Effector CD4-positive, alpha-beta T cell (primary cell): ENCODE measurements at places on chromosomes 4 and X.
A peak's percentile ranks its signal among the peaks of the same experiment; 100 is the strongest.

- DNase-seq = no peak
Observed at GRCh38 chr4:142812091-142812490, 34.0 kb downstream of the INPP4B start.

GRCh38 chrX:17299206-17299605 lies 75.8 kb upstream of the NHS start:
- DNase-seq = no peak

GRCh38 chr4:10879411-10880110 lies 195.0 kb upstream of the CLNK start:
- DNase-seq = no peak

- no peak for DNase-seq
Observed at GRCh38 chr4:183832776-183833450, 72.2 kb upstream of the STOX2 start.

GRCh38 chr4:37490391-37491347 lies 195.5 kb downstream of the RELL1 start:
- DNase-seq = no peak

GRCh38 chr4:105215609-105216313 lies 69.1 kb downstream of the TET2 start:
- DNase-seq = no peak

DNA sequence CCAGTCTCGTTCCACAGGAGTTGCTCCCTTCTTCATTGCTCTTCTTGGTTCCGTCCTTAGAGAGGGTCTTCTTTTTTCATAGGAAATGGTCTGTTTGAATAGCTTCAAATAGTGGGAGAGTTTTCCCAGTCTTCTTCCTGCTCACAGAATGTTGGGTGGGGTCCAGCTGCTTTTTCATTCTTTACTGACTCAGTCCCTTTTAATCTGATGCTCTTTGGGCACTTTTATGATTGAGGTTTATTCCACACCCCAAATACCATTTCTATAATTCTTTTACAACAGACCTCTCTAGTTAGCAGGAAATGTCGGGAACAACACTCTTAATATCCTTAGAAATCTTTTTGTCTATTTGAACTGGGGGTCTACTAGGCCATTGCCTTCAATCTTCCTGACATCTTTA lies 239.5 kb downstream of the PRDM5 start:
- DNase-seq = no peak

- DNase-seq = no peak
Observed at GRCh38 chrX:65644621-65645289, 22.7 kb upstream of the MSN start.

DNA sequence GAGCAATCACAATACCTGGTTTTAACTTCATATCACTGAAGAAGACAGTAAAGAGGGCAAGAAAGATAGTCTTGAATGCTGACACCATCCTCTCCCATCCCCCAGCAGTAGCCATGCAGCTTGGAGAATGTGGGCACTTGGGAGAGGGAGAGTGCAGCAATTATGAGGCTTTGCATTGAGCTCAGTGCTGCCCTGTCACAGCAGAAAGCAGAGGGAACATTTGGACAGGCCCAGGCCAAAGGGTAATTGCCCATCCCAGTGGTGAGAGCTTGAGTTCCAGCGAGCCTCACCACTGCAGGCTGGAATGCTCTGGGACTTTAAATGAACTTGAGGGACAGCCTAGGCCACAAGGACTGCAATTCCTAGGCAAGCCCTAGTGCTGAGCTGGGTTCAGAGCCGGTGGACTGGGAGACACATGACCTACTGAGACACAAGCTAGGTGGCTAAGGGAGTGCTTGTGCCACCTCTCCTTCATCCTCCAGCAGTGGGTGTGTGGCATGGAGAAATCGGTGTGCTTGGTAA lies 36.3 kb downstream of the CORIN start:
- DNase-seq = no peak

DNA sequence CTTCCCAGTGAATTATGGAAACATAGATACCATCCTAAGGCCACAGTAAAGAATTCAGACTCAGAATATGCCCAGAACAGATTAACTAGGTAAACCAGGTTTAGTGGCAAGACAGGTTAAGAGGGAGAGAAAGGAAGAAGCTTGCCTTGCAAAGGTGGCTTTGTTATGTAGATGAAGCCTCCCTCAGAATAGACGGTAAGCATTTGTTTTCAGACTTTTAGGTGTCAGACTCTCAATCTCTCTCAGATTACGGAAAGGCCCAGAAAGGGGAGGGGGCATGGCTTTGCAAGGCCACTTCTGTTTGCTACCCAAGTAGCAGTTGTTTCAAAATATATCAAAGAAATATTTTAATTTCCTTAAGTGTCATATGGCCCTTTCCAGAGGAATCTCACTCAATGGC lies 457.1 kb upstream of the BOD1L1 start:
- no peak for DNase-seq

DNA sequence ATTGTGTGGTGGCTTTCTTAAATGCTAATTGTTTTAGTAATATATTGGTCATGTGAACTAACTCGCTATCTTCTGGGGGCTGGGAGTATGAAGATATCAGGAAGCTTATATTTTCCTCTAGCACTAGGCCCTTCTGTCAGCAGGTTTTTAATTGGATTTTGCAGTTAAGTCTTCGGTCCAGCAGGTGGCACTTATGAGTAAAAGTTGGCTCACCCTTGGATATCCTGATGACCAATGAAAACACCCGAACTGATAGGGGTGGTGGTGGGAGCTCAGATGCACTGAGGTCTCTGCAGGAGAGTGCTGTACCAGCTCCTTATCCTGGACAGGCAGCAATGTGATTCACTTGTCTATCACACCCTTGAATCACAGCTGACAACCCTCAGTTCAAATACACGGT lies 1365.8 kb upstream of the DIAPH2 start:
- no peak for DNase-seq

GRCh38 chr4:44638091-44638490 lies 13.3 kb downstream of the YIPF7 start:
- no peak for DNase-seq

DNA sequence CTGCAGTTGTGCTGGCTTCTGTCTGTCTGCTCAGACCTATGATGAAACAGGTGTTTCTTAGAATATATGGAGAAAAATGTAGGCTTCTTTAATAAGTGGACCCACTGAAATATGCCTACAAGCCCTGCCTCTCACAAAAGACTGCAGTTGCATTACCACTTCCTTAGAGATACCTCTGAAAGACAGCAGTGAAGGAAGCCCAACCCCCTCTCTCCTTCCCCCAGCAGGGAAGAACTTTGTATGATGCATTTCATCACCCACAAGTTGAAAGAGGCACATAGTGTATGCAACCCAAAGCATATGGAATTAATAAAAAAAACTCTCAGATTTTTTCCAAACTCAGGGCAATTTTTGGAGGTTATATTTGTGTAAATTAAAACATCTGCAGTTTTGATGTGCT lies 916.7 kb downstream of the TECRL start:
- DNase-seq = no peak

- no peak for DNase-seq
Observed at GRCh38 chrX:150262456-150262855, 100.7 kb upstream of the MAMLD1 start.

- DNase-seq = no peak
Observed at GRCh38 chrX:1178580-1179057, 33.8 kb downstream of the CRLF2 start.

DNA sequence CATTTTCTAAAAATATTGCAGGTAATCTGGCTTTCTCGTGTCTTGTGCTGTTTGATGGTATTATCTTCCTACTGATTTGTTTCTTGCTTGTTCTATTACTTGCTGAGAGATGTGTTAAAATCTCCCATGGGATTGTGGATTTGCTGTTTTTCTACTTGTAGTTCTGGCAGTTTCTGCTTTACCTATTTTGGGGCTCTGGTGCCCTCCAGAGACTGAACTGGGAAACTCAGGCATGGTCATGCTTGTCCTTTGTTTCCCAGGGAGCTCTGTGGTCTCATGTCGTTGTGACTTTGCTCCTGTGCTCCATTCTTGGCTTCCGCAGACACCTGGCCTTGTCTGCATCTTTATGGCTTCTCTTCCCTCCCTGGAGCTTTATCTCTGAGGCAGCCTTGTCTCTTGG lies 39.5 kb downstream of the NSD2 start:
- DNase-seq = no peak

GRCh38 chrX:24391389-24391788 lies 30.9 kb downstream of the SUPT20HL1 start:
- no peak for DNase-seq

DNA sequence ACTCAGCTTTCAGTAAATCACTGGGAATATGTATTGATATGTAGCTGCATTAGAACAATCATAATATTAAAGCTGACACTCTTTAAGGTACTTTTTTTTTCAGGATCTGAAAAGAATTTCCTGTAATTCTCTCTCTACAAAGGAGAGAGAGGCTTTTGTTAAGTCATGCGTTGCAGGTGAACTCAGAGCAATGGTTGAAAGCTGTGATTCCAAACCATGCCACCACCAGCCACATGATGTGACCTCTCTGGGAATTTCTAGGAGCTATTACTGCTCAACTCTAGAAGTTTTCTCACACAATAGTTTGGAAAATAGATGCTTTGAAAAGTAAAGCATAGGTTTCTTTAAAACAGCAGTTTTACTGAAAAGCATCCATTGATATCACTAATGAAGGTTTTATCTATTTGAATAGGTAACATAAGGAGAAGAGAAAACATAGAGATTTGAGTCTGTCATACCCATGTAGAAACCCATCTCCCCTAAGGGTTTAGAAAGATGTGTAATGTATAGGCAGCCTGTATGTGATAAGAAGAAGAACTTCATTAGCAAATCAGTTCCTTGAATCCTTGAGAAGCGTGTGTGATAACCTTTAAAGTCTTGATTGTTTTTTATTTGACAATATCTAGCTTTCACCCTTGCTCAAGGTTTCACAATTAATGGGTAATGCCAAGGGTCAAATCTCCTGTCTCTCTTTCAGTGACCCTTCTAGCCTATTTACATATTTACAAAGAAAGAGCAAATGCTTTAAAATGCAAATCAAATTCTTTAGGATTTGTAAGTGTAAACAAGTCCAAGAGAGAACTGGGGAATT lies 161.0 kb upstream of the ANKRD50 start:
- no peak for DNase-seq

DNA sequence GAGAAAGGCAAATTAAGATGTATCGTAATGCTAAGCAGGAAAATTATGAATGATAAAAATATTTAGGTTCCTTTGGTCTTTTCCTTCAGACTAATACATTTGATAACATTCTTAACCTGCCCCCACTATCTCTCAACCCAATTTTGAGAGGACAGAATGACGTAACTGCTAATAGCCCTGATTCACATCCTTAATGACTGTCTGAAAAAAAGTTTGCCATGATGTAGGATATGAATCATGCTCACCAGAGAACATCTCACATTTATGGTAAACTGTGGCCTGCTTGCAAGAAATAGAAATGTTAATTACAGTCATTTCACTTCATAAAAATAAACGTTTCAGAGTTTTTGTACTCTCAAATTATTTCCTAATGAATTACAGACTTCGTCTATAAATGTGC lies 128.0 kb upstream of the VEGFC start:
- no peak for DNase-seq

- no peak for DNase-seq
Observed at GRCh38 chr4:4856071-4857000, 3.1 kb upstream of the MSX1 start.

- DNase-seq = peak; percentile 18
Observed at GRCh38 chrX:135931644-135932487, 38.4 kb downstream of the SAGE1 start.

DNA sequence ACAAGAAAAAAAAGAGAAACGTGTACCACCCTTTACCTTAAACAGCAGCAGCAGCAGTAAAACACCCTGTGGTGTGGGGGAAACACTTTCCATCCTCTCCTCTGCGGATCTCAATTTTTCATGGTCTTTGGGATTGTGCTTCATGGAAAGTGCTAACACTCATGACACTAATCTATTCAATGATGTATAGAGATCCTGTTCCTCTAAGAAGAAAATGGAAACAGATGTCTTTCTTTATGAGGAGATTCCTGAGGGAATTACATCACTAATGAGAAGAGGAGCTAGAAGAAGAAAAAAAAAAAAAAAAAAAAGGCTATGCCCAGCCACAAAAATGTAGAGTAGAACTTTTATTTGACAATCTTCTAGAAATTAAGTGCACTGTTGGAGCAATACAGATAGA lies 62.9 kb upstream of the NDST3 start:
- no peak for DNase-seq

GRCh38 chr4:44583393-44583792 lies 68.0 kb downstream of the YIPF7 start:
- no peak for DNase-seq

DNA sequence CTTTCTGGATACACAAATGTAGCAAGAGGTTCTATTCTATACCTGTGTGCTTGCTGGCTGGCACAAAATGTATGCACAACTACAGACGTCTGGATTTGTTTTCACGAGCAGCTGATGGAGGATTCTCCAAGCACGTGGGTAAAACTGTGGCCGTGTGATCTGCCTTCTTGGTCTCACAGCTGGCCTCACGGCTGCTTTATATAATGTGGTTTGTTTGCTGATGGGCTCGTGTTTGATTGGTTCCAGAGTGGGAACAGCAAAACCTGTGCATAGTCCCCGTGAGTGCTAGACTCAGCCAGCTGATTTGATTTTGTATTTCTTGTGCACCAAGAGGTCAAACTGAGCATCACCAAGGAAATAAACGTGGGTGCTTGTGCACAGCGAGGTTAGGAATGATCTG lies 262.6 kb upstream of the RPS6KA3 start:
- no peak for DNase-seq

GRCh38 chr4:8205241-8205707 lies 6.2 kb downstream of the SH3TC1 start:
- no peak for DNase-seq

- DNase-seq = peak; percentile 55
Observed at GRCh38 chrX:12950851-12951594, 23.9 kb upstream of the TMSB4X start.
